ENCODE measurements at places on chromosomes 3 and 15.

DNA sequence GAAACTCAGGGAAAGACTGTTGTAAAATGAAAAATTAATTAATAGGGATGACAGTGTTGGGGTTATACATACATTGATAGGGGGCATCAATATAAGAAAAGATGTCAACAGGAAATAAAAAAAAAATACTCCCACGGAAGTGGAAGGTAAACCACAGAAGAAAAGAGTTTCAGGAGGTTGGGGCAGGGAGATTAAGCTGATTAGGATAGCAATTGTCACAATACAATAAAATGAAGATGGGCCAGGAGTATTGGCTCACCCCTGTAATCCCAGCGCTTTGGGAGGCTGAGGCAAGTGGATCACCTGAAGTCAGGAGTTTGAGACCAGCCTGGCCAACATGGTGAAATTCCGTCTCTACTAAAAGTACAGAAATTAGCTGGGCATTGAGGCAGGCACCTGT lies 536.1 kb downstream of the AGBL1 start:
- no peak for DNase-seq

DNA sequence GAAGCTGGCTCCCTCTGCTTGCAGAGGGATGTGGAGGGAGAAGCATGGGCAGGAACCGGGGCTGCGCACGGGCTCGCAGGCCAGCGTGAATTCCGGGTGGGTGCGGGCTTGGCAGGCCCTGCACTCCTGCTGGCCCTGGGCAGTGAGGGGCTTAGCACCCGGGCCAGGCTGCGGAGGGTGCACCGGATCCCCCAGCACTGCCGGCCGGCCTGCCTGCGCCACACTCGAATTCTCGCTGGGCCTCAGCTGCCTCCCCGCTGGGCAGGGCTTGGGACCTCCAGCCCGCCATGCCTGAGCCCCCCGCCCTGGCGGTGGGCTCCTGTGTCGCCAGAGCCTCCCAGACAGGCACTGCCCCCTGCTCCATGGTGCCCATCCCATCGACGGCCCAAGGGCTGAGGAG lies 47.6 kb upstream of the SPATA12 start:
- no peak for DNase-seq

- no peak for DNase-seq
These were observed 18.6 kb upstream of the IREB2 start for GRCh38 chr15:78419367-78419766.

- DNase-seq = no peak
These were observed 124.9 kb upstream of the RASGRP1 start for GRCh38 chr15:38689522-38689921.

DNA sequence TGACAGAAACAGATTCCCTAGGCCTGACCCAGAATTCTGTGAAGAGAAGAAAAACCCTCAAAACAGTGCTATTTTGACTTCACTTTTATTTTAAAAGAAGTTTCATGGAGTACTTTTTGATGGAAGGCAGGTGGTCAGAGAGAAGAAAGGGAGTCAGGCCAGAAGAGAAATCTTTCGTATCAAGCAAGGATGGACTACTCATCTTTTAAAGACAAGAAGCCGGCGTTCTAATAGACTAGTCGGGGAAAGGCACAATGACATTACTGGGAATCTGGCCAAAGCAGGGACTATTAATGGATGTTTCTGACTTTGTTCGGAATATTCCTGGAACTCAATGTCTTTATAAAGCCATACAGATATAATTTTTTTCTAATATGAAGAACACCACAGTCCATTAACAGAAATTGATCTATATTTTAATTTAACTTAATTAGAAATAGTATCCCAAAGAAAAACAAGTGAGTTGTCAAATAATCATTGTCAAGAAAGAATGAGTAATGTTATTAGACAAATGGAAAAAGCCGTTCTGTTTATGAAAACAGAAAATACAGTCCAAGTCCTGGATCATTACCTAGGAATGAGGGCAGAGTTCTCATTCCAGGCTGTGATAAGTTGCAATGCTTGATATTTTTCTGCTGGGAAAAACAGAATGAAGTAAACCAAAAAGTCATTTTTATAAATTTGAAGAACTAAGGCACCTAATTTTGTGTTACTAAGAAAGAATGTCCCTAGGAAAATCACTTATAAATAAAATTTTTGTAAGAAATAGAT lies 23.7 kb upstream of the PCOLCE2 start:
- DNase-seq = no peak

- no peak for DNase-seq
These were observed 747.9 kb upstream of the CCDC54 start for GRCh38 chr3:106629215-106629832.

- no peak for DNase-seq
These were observed 37.8 kb downstream of the CCNL1 start for GRCh38 chr3:157122116-157122515.

- no peak for DNase-seq
These were observed 145.5 kb upstream of the UMPS start for GRCh38 chr3:124584552-124585391.

DNA sequence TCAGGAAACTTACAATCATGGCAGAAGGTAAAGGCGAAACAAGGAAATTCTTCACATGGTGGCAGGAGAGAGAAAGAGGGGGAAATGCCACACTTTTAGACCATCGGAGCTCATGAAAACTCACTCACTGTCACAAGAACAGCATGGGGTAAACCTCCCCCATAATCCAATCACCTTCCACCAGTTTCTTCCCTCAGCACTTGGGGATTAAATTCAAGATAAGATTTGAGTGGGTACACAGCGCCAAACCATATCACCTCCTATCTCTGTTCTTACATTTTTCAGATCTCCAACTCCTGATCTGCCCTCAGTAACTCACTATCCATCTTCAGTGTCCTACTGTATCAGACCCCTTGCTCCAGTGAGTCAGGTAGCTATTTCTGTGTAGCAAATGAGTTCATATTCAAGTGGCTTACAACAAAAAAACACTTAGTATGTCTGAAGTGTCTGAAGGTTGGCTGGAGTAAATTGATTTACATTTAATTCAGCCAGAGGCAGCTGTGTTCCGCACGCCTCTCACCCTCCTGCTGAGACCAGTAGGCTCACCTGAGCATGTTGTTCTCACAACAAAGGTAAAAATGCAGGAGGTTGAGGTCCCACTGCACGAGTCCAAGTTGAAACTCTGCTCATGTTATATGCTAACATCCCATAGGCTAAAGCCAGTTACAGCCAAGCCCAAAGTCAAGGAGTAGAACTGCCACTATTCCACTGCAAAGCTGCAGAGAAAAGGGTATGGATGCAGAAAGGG lies 180.7 kb upstream of the LMCD1 start:
- DNase-seq = no peak

GRCh38 chr3:167777356-167777755 lies 41.8 kb downstream of the SERPINI1 start:
- DNase-seq = no peak

GRCh38 chr15:80789296-80789695 lies 10.1 kb downstream of the CEMIP start:
- DNase-seq = no peak

GRCh38 chr3:8776406-8776805 lies 7.0 kb upstream of the OXTR start:
- DNase-seq = no peak

GRCh38 chr3:9791790-9792404 lies 376 bp downstream of the TADA3 start:
- DNase-seq = no peak

GRCh38 chr15:47778263-47778770 lies 61.0 kb downstream of the SEMA6D start:
- no peak for DNase-seq

GRCh38 chr3:12192173-12192572 lies 33.5 kb upstream of the TIMP4 start:
- DNase-seq = no peak

DNA sequence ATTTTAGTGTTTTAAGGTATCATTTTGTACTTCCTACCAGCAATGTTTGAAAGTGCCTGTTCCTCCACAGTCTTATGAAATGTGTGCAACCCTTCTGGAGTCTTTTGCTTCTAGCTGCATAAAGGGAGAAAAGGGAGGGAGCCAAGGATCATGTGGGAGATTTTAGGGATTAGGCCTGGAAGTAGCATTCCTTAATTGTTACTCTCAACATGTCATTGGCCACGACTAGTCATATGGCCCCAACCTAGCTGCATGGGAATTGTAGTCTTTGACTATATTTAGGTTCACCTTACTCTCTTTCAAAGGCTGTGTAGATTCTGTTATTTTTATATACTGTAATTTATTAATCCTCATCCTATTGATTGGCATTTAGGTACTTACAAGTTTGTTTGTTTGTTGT lies 14.9 kb downstream of the CRTAP start:
- no peak for DNase-seq

- no peak for DNase-seq
These were observed 1257.1 kb downstream of the NSUN3 start for GRCh38 chr3:95319921-95320494.
